NCI-H1105 (cell line): ENCODE measurements at places on chromosomes 4 and X.

DNA sequence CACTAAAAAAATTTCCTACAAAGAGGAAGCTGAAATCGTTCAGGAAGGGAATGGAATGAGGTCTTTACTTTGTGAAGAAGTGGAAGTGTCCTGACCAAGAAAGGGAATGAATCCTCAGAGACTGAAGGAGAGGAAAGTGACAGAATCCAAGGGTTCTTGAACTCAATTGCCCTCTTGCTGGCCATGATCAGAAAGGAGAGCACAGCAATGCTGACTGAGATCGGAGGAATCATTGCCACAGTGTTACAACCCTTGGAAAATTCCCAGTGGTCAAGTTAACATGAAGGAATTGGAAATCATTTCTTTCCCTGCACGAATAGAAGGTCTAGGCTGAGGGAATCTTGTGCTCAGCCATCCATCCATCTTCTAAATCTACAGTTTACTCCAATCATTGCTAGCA is 190.0 kb upstream of the NEIL3 start:
- no peak for DNase-seq

- DNase-seq: no peak
Measured at GRCh38 chrX:12978205-12979025, 3.5 kb downstream of the TMSB4X start.

- DNase-seq: no peak
Measured at GRCh38 chr4:139735381-139736273, 70.0 kb downstream of the MGST2 start.

DNA sequence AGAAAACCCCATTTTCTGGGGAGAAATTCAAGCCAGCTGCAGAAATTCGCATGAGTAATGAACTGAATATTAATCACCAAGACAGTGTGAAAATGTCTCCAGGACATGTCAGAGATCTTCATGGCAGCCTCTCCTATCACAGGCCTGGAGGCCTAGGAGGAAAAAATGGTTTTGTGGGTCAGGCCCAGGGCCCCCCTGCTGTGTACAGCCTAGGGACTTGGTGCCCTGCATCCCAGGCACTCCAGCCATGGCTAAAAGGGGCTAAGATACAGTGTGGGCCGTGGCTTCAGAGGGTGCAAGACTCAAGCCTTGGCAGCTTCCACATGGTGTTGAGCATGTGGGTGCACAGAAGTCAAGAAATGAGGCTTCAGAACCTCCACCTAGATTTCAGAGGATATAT is 185.9 kb upstream of the GATB start:
- no peak for DNase-seq

DNA sequence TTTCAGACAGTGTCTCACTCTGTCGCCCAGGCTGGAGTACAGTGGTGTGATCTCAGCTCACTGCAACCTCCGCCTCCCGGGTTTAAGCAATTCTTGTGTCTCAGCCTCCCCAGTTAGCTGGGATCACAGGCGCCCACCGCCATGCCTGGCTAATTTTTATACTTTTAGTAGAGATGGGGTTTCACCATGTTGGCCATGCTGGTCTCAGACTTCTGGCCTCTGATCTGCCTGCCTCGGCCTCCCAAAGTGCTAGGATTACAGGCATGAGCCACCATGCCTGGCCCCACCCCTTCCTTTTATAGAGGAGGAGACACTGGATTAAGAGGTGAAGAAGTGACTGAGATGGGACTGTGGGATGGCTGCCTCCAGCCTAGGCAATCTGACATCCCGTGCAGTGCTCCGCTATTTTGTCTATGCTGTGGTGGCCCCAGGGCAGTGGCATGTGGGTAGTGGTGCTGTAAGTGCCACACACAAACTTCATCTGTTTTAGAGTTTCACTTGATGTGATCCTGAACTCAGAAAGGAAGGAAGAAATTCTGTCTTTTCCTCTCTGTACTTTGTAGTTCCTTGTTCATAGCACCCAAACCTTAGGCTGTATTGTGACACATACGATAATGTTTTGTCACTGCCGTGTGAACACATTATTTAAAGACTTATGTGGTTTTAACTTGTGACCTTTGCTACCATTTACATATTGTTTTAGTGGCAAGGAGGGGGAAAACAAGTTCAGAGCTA is 48.9 kb downstream of the FNIP2 start:
- DNase-seq: no peak

GRCh38 chr4:123784626-123785025 is 388.0 kb downstream of the SPRY1 start:
- DNase-seq: no peak

DNA sequence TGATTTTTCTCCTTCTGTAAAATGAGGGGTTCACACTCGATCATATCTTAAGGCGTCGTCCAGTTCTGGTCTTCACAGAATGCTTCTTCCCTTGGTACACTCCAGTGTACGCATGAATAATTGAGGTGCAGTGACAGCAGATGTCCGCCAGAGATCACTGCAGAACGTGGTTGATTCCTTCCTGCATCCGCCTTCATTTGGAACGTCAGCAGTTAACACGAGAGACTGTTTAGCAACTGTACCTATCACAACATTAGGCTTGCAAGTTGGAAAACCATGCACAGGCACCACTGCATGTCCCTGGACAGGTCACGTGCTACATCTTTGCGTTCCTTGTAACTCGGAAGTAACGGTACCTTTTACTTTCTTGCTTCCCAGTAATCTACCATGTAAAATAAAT is 66.0 kb upstream of the GEMIN8 start:
- no peak for DNase-seq

GRCh38 chr4:84792366-84793301 is 173.9 kb downstream of the WDFY3 start:
- no peak for DNase-seq

GRCh38 chr4:27048429-27049238 is 188.0 kb downstream of the STIM2 start:
- no peak for DNase-seq

DNA sequence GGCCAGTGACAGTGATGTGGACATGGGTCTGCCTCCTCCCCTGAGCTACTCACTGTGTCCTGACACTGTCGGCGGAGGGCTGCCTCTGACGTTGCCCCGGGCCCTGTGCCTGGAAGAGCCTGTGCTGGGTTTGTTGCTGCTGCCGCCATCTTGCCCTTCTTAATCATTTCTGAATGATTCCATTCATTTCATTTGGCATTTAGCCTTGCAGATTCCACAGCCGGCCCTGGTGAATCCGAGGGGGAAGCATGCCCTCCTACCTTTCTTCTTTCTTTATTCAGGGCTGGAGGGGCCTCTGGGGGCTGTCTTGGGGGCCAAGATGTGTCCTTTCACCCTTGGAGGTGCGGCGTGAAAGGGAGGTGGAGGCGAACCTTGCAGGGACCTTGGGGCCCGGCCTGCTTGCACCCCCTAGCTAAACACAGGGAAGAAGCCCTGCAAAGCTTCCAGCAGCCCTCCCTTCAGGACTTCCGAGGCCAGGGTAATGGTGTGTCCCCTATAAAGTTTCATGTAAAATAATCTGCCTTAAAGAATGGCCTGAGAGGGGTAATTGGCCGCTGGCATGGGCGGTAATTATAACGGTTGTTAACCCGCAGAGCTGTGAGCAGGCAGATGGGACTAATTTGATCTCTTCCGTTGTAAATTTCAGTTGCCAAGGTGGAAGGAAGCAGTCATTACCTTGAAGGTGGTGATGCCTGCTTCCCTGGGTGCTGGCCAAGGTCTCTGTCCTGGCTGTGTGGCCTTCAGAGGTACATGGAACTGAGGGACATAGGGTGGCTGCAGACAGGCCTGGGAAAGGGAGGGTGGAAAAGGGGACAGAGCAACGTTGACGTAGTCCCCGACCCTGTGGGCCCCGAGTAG is 92.3 kb downstream of the PSAPL1 start:
- no peak for DNase-seq

GRCh38 chr4:65999518-65999871 is 329.2 kb upstream of the EPHA5 start:
- DNase-seq: no peak

DNA sequence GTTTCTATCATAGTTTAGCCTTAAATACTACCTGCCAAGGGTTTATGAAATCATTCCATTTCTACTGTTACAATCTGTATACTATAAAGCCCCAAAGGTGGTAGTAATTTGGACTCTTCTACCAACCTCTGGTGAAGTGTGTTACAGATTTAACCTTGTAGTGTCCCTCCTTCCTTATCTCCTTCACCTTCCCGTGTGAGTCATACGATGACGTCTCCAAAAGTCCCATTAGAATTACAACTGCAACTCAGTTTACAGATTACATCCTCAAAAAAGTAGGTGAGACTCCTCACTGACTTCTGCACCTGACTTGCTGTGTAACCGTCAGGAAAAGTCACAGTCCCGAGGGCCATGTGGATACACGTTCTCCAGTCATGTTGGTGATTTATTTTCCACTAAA is 219.0 kb downstream of the DCTD start:
- no peak for DNase-seq

GRCh38 chr4:8141935-8142334 is 16.7 kb downstream of the ABLIM2 start:
- DNase-seq: no peak

- DNase-seq: no peak
Measured at GRCh38 chr4:113757486-113757885, 4.1 kb downstream of the CAMK2D start.

GRCh38 chr4:123555807-123556273 is 159.2 kb downstream of the SPRY1 start:
- DNase-seq: no peak
